HL-60 (cell line): ENCODE measurements at places on chromosomes 12 and 14.

- no peak for DNase-seq
Observed at GRCh38 chr14:21057803-21058675, at the start of gene RNASE8. RNASE8 (plus strand) TSS chr14:21057822; CDS start chr14:21057893, 71 bp downstream.

DNA sequence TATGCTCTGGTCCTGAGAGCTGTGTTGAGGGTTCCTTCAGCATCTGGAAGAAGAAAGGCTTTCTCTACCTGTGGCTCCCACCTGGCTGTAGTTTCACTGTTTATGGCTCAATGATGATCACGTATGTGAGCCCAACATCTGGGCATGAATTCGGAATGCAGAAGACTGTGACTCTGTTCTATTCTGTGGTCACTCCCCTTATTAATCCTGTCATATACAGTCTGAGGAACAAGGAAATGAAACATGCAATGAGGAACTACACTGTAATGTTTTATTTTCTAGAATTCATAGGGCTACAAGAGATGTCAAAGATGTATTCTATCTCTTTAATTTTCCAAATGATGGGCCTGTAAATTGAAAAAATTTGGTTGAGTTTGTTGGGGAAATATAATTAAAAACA, 10.8 kb upstream of the OR11G2 start:
- no peak for DNase-seq

GRCh38 chr14:91229743-91230200, 14.7 kb downstream of the GPR68 start:
- peak; percentile 84 for DNase-seq

GRCh38 chr14:53022593-53022992, 71.7 kb upstream of the FERMT2 start:
- DNase-seq: no peak
